Endothelial cell of umbilical vein (primary cell): ENCODE measurements at places on chromosomes 5 and 9. TPM values are rescaled to one million over a fixed set of nuclear protein-coding genes. Genes with fewer than 3 reads are reported as not detected.

The PCDHA4 gene
- polyA plus RNA-seq, result 0.14 and 0.26 TPM in 2 replicates

The MYMK gene
- not detected in 2 replicates for polyA plus RNA-seq

The IL33 gene
- polyA plus RNA-seq, result 6.0 and 8.7 TPM in 2 replicates

The GLRA1 gene
- polyA plus RNA-seq, result not detected in 2 replicates

The PRLR gene
- not detected in 2 replicates for polyA plus RNA-seq

The FLT4 gene
- 44.4 and 50.9 TPM in 2 replicates for polyA plus RNA-seq

The TMEM167A gene
- polyA plus RNA-seq, result 13.6 and 20.2 TPM in 2 replicates

DNA sequence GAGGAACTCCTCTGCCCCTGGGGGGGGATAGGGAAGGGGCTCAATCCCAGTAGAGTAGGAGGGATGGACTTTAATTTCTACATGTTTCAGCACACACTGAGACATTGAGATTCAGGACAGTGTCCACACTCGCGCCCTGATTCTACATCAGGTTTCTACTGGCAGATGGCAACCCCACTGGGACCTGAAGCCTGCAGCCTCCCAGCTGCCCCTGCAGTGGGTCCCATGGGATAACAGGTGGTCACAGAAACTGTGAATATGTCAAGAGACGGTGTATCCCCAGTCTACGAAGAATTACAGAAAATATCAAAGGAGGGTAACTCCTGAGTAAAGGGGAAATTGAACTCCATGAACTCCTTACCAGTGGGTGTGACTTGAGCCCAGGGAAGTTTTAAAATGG lies 2.4 kb upstream of the TERT start:
- no peak overlapping the region for H3K4me3 ChIP-seq
- H3K27me3 ChIP-seq, result no peaks in the 10 kb centered on the region
- no peaks in the 10 kb centered on the region for H3K36me3 ChIP-seq
- H3K4me1 ChIP-seq, result no peaks in the 10 kb centered on the region
- no peak for DNase-seq

GRCh38 chr9:7103367-7103766 lies 345.6 kb downstream of the KDM4C start:
- peak; percentile 65 for DNase-seq
- no peaks in the 10 kb centered on the region for H3K36me3 ChIP-seq
- H3K4me3 ChIP-seq, result no peak overlapping the region
- H3K27me3 ChIP-seq, result no peaks in the 10 kb centered on the region
- peaks cover 11% of the 10 kb centered on the region for H3K4me1 ChIP-seq
- H3K27ac ChIP-seq, result peak overlapping the region; percentile 72

- H3K4me3 ChIP-seq, result no peak overlapping the region
- no peaks in the 10 kb centered on the region for H3K27me3 ChIP-seq
- H3K27ac ChIP-seq, result no peak overlapping the region
- no peak for DNase-seq
- no peaks in the 10 kb centered on the region for H3K4me1 ChIP-seq
These were observed 1999.5 kb upstream of the CDH6 start for GRCh38 chr5:29193972-29194371.

DNA sequence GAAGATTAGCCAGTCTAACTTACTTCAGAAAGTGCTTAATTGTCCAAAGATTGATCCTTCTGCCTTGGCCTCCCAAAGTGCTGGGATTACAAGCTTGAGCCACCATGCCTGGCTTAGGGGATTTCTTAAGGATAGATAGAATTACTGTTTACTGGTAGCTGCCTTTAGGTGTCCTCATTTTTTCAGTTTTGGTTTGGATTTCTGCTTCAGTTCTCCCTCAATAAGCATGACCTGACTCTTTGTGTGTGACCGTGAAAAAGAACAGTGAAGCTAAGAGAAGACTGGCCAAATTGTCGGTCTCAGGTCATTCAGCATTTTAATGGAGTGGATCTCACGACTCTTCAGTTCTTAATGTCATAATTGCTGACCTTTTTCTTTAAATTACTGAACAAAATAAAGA lies 22.9 kb upstream of the CMYA5 start:
- H3K4me1 ChIP-seq, result no peaks in the 10 kb centered on the region
- H3K36me3 ChIP-seq, result peaks cover 2% of the 10 kb centered on the region
- no peak overlapping the region for H3K4me3 ChIP-seq
- no peak for DNase-seq

DNA sequence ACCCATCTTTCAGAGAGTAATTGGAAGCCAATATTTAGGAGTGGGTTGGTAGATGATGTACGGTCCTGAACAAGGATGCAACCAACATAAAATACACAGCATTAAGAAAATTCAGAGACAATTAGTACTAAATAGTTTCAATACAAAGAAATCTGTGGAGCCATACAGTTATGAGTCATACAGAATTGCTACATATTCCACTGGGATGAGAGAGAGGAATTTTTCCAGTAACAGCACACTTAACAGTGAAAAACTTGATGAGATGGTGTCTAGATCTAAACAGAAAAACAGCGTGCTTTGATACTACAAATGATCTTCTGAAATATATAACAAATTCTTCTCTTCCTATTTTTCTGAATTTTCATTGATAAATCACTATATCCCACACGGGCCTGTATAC lies 1999.3 kb upstream of the CDH9 start:
- no peak for DNase-seq
- no peak overlapping the region for H3K4me3 ChIP-seq
- H3K27ac ChIP-seq, result no peak overlapping the region
- no peaks in the 10 kb centered on the region for H3K27me3 ChIP-seq

DNA sequence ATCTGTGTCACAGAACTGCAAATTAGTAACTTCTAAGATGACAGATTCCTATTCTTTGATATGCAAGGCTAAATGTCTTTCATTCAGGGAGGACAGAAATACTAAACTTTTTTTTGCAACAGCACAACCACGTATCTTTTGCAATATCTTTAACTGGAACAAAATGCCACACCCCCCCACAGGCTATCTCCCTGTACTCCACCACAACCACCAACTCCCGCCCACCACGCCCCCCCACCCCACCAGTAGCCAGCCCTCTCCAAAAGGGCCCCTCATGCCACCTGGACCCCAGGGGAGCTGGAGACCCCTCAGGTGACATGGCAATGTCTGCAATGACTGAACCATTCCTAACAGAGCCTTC lies 131.8 kb downstream of the ROR2 start:
- DNase-seq, result no peak
- no peaks in the 10 kb centered on the region for H3K36me3 ChIP-seq
- H3K4me3 ChIP-seq, result no peak overlapping the region
- H3K4me1 ChIP-seq, result no peaks in the 10 kb centered on the region
- H3K27me3 ChIP-seq, result no peaks in the 10 kb centered on the region
- no peak overlapping the region for H3K27ac ChIP-seq

DNA sequence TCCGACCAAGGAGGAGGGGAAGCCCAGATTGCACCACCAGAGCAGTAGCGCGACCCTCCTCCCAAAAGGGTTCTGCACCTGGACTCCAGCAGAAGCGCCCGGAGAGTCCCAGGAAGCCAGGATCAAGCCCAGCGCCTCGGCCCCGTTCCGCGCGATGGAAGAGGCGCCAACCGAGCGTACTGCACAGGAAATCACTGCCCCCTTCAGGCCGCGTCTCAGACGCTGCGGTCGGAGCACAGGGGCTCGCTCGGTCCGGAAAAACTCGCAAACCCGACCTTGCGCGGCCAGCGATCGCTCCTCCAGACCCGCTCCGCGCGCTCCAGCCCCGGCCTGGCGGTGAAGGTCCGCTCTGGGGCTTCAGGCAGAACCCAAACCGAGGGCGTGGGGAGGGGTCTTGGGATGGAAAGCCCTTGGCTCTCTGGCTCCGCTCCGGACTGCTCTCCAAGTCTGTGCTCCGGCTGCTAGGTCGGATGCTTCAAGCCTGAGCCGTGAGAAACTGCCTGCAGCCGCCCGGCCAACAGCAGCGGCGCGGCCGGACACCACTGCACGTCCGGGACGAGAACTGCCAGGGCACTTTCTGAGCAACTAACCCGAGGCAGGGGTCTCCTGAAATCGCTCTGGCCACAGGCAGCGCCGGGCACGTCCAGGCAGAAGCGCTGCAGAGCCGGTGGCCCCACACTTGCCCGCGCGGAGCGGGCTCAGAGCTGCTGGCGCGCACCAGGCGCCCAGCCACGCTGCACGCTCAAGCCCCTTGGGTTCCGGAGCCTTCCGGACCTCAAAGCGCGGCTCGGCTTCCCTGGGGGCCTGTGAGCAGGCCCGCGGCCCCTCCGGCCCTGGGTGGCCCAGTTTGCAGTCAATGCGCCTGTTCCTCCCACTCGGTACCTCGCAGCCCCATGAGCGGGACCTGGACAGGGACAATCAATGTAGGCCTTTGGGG lies 1.3 kb downstream of the GABBR2 start:
- peaks cover 12% of the 10 kb centered on the region for H3K4me1 ChIP-seq
- DNase-seq, result peak; percentile 77
- no peaks in the 10 kb centered on the region for H3K36me3 ChIP-seq
- no peak overlapping the region for H3K27ac ChIP-seq
- H3K27me3 ChIP-seq, result peaks cover 2% of the 10 kb centered on the region

DNA sequence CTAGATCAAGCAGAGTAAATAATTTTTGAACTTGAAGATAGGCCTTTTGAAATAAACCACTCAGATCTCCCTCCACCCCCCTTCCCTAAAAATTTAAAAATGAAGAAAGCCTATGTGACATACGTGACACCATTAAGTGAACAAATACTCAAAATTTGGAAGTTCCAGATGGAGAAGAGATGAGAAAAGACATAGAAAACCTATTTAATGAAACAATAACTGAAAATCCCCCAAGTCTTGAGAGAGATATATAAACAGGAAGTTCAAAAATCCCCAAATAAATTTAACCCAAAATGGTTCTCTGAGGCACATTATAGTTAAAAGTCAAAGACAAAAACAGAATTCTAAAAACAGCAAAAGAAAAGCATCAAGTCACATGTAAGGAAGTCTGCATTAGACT lies 428.6 kb downstream of the PSAT1 start:
- no peaks in the 10 kb centered on the region for H3K4me1 ChIP-seq
- H3K27ac ChIP-seq, result no peak overlapping the region
- H3K36me3 ChIP-seq, result no peaks in the 10 kb centered on the region
- DNase-seq, result no peak

GRCh38 chr5:58940446-58940845 lies 357.6 kb downstream of the RAB3C start:
- no peak overlapping the region for H3K27ac ChIP-seq
- H3K36me3 ChIP-seq, result no peaks in the 10 kb centered on the region
- H3K4me1 ChIP-seq, result no peaks in the 10 kb centered on the region
- no peak for DNase-seq
- no peak overlapping the region for H3K4me3 ChIP-seq

- H3K36me3 ChIP-seq, result no peaks in the 10 kb centered on the region
- no peaks in the 10 kb centered on the region for H3K4me1 ChIP-seq
- no peak overlapping the region for H3K4me3 ChIP-seq
- DNase-seq, result no peak
- no peak overlapping the region for H3K27ac ChIP-seq
- H3K27me3 ChIP-seq, result no peaks in the 10 kb centered on the region
These were observed 214.1 kb upstream of the MEF2C start for GRCh38 chr5:89097103-89097502.

GRCh38 chr5:112116371-112116770 lies 302.7 kb downstream of the EPB41L4A start:
- no peak overlapping the region for H3K27ac ChIP-seq
- DNase-seq, result no peak
- H3K4me3 ChIP-seq, result no peak overlapping the region
- no peaks in the 10 kb centered on the region for H3K27me3 ChIP-seq
- no peaks in the 10 kb centered on the region for H3K36me3 ChIP-seq

- H3K27me3 ChIP-seq, result no peaks in the 10 kb centered on the region
- no peak overlapping the region for H3K27ac ChIP-seq
- peak; percentile 3 for DNase-seq
- H3K4me1 ChIP-seq, result peaks cover 5% of the 10 kb centered on the region
- H3K36me3 ChIP-seq, result no peaks in the 10 kb centered on the region
These were observed 85.7 kb downstream of the IZUMO3 start for GRCh38 chr9:24459953-24460352.

GRCh38 chr5:3139499-3139931 lies 388.0 kb upstream of the IRX2 start:
- H3K27ac ChIP-seq, result no peak overlapping the region
- no peak overlapping the region for H3K4me3 ChIP-seq
- no peak for DNase-seq
- H3K27me3 ChIP-seq, result no peaks in the 10 kb centered on the region
- H3K4me1 ChIP-seq, result no peaks in the 10 kb centered on the region

DNA sequence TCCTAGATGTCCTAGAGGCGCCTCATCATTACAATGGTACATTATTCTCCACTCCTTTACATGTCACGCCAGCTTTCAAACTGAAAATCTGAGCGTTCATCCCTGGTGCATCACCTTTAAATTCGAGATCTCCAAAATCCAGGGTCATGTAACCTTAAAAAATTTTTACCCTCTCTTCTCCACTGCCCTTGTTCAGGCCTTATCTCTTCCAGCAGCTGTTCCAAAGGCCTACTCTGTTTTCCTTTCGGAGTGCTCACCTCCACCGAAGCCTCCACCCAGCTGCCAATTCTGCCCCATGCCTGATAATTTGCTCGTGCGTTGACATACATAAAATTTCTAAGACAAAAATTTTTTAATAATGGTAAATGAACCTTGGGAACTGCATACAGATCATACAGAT lies 950 bp upstream of the MSH3 start:
- peaks cover 20% of the 10 kb centered on the region for H3K4me1 ChIP-seq
- H3K36me3 ChIP-seq, result no peaks in the 10 kb centered on the region
- DNase-seq, result no peak
- H3K27me3 ChIP-seq, result no peaks in the 10 kb centered on the region
- peak overlapping the region; percentile 63 for H3K4me3 ChIP-seq

GRCh38 chr9:113919871-113920270 lies 43.8 kb downstream of the ZNF618 start:
- no peak overlapping the region for H3K4me3 ChIP-seq
- peaks cover 4% of the 10 kb centered on the region for H3K36me3 ChIP-seq
- no peaks in the 10 kb centered on the region for H3K27me3 ChIP-seq
- no peak overlapping the region for H3K27ac ChIP-seq
- peaks cover 2% of the 10 kb centered on the region for H3K4me1 ChIP-seq

- no peak overlapping the region for H3K4me3 ChIP-seq
- no peak for DNase-seq
- H3K27me3 ChIP-seq, result no peaks in the 10 kb centered on the region
- no peak overlapping the region for H3K27ac ChIP-seq
- H3K36me3 ChIP-seq, result no peaks in the 10 kb centered on the region
These were observed 112.8 kb upstream of the IRX4 start for GRCh38 chr5:1995491-1995890.

- no peak for DNase-seq
- no peaks in the 10 kb centered on the region for H3K36me3 ChIP-seq
- no peak overlapping the region for H3K4me3 ChIP-seq
- no peaks in the 10 kb centered on the region for H3K27me3 ChIP-seq
These were observed 149.0 kb downstream of the AOPEP start for GRCh38 chr9:94875300-94876020.

DNA sequence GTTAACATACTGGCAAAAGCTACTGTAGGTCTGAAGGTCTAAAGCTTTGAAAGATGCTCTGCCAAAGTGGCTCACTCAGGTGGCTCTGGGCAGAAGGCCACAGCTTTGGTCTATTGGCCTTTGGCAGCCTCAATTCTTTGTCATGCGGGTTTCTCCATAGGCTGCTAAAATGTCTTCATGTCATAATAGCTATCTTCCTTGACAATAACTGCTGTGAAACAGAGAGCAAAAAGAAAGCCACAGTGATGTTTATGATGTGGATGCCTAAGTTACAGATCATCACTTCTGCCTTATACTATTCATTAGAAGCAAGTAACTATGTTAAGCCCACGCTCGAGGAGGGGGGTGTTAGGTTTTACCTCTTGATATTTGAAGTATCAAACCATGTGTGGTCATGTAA lies 906.1 kb upstream of the CDH9 start:
- no peaks in the 10 kb centered on the region for H3K36me3 ChIP-seq
- DNase-seq, result no peak
- H3K27ac ChIP-seq, result no peak overlapping the region
- H3K4me3 ChIP-seq, result no peak overlapping the region
- H3K4me1 ChIP-seq, result no peaks in the 10 kb centered on the region
